Breast epithelium (tissue), 4 donors: ENCODE measurements at places on chromosomes 7 and 10.

- no peak for DNase-seq
Measured at GRCh38 chr10:132265890-132266496, 41.8 kb downstream of the STK32C start.

GRCh38 chr10:48567346-48567745 lies 37.5 kb downstream of the ARHGAP22 start:
- no peak for DNase-seq

DNA sequence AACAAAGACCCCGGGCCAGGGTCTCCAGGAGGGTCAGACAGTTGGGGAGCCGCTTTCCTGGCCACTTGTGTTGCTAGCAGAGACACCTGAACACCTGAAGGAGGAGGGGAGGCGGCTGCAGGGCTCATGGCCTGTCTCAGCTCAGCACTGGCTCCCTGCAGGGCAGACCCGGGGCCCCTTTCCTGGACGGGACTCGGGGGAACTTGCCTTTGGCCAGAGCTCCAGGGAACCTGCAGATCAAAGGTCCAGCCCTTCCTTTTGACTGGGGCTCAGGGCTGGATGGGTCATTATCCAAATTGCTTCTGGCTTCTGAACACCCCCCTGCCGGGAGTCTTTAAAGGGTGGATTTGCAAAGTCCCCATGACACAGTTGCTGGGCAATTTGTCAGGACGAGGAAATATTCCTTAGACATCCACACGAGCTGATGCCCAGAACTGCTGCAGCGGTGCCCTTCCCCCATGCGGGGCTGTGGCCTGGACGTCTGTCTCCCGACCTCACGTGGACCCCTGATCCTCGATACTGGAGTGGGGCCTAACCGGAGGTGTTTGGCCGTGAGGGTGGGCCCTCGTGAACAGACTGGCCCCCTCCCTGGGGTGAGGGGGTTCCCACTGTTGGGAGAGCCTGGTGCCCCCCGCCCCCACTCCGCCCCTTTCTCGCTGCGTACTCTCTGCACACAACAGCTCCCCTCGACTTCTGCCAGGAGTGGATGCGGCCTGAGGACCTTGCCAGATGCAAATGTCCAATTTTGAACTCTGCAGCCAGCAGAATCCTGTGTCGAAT lies 194.3 kb downstream of the ELFN1 start:
- DNase-seq: no peak

DNA sequence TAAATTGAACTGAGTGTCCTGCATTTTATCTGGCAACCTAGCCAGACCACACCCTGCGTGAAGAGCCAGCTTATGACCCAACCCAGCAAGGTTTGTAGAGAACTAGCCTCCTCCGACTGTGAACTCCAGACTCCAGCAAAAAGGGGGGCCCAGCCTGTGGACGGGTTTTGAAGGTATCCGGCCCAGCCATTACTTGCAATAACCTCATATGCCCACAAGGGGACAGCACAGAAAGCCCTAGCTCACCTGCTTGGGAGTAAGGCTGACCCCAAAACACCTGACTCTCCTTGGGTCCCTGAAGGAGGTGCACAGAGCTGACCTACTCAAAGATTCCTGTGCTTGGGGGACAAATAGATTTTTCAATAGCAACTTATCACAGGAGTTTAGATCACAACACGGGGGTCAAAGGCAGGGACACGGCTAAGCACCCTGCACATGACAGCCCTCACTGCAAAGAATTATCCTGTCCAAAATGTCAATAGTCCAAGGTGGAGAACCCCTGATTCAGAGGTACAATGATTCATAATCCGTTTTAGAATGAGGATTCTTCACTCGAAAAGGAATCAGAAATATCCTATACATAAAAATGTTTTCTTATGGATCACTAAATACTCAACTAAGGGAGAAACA lies 4.6 kb downstream of the TRPV6 start:
- DNase-seq: no peak

DNA sequence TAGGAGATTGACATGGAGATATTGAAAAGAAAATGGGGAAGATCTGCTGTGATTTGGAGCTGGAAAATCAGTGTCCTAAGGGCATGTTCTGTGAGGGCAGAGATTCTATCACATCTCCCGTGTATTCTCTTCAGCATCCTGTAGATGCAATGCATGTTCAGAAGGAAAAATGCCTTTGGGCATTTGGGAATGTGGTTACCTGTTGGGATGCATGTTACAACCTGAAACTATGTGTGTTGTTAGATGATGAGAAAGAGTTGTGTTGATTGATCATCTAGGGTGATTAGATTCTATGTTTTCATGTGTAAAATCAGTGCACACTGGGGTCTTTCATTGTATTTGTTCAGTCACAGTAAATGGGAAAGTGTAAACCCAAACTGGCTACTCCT lies 14.7 kb downstream of the CUZD1 start:
- no peak for DNase-seq

DNA sequence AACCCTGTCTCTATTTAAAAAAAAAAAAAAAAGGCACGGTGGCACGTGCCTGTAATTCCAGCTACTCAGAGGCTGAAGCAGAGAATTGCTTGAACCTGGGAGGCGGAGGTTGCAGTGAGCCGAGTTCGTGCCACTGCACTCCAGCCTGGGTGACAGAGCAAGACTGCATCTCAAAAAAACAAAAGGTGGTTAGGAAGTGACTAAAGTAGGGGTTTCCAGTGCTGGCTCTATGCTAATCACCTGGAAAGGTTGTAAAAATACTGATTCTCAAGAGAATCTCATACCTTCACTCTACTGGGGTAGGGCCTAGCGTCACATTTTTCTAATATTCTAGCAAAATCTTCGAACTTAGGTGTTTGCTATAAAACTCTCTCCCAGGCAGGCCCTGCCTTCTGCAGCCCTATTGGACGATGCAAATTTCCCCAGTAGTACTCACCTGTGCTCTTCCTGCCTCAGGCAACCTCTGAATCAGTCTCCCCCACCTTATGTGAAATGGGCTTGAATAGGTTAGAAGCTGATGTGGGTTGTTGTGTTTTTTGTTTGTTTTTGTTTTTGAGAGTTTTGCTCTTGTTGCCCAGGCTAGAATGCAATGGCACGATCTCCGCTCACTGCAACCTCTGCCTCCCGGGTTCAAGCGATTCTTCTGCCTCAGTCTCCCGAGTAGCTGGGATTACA lies 3.5 kb downstream of the ZP3 start:
- DNase-seq: no peak

- no peak for DNase-seq
Measured at GRCh38 chr10:3500408-3500856, 284.6 kb downstream of the KLF6 start.

DNA sequence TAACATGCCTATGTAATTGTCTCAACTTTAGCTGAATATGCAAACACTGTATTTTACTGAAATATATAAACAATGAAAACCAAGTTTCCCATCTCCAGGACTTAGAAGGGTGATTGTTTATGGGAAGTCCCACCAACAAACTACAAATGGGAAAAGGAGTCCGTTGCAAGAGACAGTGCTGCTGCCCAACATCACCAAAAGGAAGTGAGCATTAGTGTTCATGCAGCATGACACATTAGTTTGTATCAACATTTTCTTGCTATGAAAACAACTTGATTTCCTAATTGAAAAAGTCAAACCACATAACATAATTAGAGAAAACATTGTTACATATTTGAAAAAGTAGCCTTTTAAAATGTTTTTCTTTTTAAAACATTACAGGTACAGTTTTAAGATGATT lies 138.5 kb downstream of the ZNF438 start:
- DNase-seq: no peak

DNA sequence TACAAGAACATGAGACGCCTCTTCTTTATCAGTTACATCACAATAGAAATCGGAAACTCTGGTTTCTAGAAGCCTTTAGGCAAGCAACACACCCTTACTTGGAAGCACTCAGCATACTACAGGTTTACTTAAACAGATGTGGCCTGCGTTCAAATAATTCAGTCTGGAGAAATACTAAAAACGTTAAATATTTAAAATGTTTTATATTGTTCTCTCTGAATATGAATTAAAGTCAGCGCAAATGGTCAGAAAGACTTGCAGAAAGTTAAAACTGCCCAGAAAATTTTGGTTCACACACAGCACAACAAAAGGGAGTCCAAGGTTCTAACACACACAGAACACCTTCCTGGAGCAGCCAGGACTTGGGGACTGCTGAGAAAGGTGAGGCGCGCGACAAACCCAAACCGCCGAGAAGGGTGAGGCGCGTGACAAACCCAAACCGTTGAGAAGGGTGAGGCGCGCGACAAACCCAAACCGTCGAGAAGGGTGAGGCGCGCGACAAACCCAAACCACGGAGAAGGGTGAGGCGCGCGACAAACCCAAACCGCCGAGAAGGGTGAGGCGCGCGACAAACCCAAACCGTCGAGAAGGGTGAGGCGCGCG lies 25.8 kb downstream of the ESYT2 start:
- no peak for DNase-seq

- DNase-seq: no peak
Measured at GRCh38 chr7:24752073-24752800, 5.0 kb downstream of the GSDME start.

DNA sequence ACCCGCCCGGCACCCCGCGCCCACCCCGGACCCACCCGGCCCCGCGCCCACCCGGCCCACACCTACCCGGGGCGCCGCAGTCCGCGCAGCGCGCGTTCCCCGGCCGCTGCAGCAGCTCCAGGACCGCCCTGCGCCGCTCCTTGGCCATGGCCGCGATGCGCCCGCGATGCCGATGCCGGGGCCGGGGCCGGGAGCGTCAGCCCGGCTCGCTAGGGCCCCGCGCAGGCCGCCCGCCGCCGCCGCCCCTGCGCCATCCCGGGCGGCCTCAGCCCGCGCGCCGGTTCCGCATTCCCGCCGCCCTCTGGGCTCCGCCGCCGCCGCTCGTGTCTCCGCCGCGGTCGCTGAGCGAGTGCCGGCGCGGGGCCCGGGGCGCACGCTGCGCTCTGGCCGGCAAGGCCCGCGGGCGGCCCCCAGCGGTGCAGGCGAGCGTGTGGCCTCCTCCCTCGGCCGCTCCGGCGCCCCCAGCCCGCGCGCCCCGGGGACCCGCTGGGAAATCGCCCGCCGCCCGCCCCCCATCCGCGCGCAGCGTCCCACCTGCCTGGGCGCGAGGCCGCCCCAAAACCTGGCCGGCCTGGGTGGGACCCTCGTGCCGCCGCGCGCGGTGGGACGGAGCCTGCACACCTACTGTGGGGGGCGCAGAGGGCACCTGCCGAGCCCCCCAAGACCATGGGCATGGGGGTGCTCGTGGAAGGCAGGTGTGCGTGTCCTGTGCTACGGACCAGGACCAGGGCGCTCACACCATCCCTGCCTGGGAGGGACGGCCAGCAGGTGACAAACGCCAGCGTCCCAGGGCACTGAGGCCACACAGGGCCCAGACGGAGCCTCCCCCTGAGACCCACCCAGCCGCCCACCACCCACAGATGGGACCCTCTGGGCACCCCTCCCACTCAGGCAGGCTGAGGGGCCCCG lies at the start of gene ADAP1:
TSS of gene ADAP1 (minus strand) at position 351 of the 909 bp plus-strand sequence. CDS start at position 148, 203 bp downstream.
- no peak for DNase-seq

DNA sequence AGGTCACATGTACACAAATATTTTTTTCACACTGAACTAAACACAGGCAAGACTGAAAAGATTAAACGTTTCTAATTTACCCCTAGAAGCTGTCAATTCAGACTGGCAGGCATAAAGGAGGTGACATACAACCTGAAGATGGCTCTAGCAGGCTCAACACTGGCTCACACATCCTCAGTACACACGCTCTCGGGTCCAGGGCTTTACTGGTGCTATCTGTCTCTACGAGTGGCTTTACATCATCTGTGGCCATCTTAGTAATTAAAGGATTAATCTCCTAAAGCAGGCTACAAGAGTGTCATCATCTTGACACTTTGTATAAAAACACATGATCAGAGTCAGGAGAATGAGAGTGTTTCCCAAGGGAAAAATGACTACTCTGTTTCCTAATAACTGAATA lies 57.3 kb downstream of the COPG2 start:
- DNase-seq: no peak

DNA sequence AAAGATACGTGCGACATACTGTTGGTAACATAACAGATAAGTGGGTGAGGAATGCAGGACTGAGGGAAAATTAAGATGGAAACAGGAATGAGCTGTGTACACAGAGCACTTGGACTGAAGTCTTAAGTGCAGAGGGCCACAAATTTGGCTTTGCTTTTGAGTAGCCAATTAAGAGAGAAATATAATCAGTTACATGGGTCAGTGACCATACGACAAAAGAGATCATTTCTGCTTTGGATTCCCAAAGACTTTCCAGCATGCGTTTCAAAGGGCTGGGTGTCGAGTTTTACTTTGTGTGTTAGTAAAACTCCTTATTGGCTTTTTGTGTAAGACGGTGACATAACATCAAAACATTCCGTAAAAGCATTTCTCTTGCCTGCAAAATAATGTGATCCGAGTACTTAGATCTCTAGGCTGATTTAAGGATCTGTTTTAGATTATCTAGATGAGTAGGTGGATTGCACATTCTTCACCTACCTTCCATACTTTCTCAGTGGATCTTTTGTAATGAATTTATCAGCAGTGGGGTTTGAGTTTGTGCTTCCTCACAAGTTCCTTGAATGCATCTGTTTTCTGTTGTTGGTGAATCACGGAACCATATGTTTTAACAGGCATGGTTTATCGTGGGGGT lies 7.5 kb downstream of the RABGEF1 start:
- DNase-seq: no peak

GRCh38 chr10:123909866-123910265 lies 18.3 kb upstream of the CPXM2 start:
- no peak for DNase-seq

DNA sequence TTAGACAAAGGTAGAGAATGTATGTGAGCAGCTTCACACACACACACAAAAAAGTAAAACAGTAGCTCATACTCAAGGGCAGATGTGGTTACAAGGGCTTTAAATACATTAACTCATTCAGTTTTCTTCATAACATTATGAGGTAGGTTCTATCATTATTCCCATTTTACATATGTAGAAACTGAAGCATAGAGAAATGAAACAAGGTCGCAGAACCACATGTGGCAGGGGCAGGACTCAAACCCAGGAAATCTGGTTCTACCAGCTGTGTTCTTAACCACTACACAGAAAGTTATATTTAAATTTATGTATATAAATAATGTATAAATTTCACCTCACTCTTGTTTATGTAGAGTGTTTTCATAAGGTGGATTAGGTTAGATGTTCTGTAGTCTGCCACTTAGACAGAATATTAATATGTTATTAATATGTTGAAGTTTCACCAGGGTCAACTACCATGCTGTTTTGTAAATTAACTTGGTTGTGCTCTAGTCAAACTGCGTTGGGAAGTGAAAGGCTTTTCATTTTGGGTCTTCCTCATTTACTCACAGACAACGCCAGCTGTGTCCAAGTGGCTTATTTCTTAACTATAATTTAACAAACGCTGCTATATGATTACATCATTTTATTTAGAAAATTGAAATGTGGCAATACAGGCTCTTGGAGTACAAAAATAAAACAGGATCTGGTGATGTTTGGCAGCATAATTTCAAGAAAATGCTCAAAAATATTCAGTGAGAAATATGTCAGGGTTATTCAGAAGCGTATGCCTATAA lies 138.4 kb downstream of the MDFIC start:
- no peak for DNase-seq

DNA sequence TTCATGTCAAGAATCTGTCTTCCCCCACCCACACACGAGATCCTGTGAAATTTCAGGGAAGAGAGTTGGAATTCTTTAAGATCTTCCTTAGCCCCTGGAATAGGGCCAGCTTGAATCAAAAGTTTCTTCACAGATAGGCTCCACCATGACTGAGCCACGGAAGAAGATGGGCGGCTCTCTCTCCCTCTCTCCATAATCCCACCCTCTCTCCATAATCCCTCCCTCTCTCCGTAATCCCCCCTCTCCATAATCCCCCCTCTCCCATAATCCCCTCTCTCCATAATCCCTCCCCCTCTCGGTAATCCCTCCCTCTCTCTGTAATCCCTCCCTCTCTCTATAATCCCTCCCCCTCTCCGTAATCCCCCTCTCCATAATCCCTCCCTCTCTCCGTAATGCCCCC lies 20.4 kb downstream of the SHH start:
- no peak for DNase-seq

GRCh38 chr10:18364987-18365775 lies 225.0 kb downstream of the CACNB2 start:
- DNase-seq: no peak
